ENCODE measurements at places on chromosomes 12 and 14.
A peak's percentile ranks its signal among the peaks of the same experiment; 100 is the strongest.

DNA sequence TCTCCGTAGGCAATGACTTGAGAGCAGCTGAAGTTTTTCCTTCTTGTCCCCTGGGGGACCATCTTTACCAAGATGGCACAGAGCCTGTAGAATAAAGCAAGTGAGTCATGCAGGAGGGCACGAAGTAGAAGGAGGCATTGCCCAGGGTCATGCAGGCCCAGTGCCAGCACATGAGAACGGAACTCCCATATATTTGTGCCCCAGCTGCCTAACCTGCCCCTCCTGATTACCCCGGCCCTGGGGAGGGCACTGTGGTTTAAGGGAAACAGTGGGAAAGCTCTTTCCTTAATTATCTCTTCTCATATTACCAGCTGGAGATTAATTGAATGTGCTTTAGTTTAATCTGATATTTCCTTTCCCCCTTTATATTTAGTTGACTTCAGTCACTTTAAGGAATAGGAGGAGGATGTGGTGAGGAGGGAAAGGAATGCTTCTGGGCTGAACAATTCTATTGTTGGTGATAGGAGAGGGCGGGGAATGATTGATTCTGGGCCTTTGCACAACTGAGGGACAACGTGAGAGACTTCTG, 51.9 kb downstream of the RASSF8 start:
- no peak for DNase-seq

DNA sequence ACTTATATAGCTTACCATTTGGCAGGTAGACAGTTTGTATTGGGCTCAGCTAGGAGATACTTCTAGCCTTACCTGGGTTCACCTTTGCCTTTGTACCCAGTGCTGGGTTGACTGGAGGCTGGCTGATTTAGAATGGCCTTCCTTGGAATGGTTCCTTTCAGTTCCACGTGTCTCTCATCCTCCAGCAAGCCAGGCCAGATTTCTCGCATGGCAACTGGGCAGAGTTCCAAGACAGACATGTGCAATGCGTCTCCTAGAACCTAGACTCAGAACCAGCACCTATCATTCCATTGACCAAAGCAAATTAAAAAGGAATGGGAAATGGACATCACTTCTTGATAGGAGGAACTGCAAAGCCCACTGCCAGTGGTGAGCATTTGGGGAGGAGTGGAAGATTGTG, 79.1 kb upstream of the BDKRB2 start:
- DNase-seq, result no peak

GRCh38 chr12:103441437-103442181, 54.2 kb downstream of the C12orf42 start:
- no peak for DNase-seq

GRCh38 chr12:23004473-23005020, 379.6 kb downstream of the ETNK1 start:
- DNase-seq, result no peak

- DNase-seq, result no peak
Measured at GRCh38 chr12:120339256-120339655, 11.7 kb upstream of the PLA2G1B start.

- DNase-seq, result no peak
Measured at GRCh38 chr14:55160989-55161388, 30.4 kb downstream of the DLGAP5 start.

DNA sequence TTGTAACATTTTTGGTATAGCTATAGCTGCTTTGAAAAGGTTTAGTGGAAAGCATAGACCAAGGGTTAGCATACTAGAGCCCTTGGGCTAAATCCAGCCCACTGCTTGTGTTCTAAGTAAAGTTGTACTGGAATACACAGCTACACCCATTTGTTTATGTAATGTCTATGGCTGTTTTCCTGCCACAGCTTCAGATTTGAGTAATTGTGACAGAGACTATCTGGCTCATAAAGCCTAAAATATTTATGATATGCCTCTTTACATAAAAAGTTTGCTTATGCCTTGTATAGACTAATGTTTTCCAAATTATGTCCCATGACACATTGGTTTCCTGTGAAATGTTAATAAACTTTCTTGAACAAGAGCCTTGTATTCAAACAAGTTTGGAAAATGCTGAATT, 234.8 kb upstream of the ATP2B1 start:
- DNase-seq, result no peak

DNA sequence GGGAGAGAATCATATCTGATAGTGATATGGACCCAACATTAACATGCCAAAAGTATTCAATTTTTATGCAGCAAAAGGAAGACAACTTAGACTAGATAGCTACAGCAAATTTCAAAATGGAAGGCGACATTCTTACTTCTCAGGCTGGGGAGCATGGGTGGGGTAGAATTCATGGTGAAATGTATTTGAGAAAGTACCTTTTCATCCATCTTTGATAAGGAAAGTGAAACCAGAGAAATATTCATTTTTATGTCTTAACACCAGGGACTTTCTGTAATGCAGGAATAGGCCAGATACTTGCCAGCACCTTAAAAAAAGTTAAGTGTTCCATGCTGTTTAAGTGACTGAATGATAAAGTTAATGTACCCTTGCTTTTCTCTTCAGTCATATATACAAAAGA, 13.4 kb downstream of the BTG1 start:
- DNase-seq, result no peak

DNA sequence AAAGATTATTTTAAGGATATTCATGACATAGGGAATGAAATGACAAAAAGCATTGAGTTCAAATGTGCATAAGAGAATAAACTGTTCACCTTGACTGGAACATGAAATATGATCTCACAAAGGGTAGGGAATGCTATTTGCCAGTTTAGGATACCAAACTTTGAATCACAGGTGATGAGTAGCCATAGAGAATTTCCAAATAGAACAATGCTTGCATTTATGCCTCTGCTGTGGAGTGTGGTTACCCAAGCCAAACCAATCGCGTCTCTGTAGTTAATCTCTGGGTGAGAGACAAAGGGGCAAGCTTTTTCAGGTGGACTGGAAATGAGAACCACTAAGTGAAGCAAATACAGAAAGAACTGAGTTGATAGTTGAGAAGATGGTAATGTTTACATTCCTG, 371.1 kb upstream of the RPL10L start:
- DNase-seq, result no peak

- DNase-seq, result peak; percentile 36
Measured at GRCh38 chr14:90382491-90383125, 14.2 kb upstream of the CALM1 start.

GRCh38 chr14:75297411-75298040, 18.9 kb downstream of the FOS start:
- no peak for DNase-seq

DNA sequence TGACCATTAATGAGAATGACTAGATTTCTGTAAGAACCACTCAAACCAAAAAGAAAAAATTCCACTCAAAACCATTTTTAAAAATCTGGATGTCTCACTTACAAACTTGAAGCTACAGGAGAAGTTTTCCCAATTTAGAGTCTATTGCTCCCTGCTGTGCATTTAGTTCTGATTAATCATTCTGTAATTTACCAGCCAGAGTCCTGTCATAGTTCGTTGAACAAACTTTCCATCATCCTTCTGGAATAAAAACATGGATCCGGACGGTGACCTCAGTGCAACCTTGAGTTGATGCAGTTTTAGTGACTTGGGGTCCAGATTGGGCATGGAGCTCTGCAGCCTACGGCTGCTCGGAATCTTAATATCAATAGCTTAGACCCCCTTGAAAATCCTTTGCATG, 73.4 kb downstream of the PRMT8 start:
- DNase-seq, result no peak

DNA sequence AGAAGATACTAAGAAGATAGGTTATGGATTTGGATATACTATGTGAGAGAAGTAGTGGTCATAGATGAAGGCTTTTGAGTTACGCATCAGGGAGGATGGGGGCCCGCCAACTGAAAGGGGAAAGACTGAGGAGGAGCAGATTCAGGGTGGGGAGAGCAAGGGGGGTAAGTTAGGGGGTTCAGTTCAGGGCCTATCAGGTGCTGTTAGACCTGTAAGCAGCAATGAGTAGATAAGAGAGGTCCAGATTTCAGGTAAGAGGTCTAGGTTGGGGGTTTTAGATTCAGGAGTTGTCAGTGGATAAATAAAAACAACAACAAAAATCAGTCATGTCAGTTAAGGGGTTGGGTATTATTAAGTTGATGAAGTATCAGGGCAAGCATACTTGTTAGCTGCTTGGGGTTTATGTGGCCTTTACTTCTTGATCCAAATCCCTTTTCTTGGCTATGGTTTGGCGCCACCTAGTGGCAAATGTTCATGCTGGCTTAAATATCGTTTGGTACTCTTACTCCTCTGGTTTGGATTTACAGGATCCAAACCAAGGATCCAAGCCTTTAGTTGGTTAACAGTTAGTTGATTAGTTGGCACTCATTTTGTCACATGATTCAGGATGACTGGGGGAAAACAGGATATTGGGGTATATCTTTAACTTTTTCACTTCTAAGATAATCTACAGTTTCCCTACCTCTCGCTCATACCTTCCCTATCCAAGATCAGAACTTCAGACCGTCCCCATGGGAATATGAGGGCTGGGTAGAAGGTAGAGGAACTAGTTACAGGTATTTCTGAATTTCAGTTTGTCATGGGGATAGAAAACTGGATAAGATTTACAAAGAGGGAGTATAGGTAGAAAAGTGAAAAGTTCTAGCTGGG, 65.1 kb downstream of the PCNX1 start:
- DNase-seq, result peak; percentile 82

DNA sequence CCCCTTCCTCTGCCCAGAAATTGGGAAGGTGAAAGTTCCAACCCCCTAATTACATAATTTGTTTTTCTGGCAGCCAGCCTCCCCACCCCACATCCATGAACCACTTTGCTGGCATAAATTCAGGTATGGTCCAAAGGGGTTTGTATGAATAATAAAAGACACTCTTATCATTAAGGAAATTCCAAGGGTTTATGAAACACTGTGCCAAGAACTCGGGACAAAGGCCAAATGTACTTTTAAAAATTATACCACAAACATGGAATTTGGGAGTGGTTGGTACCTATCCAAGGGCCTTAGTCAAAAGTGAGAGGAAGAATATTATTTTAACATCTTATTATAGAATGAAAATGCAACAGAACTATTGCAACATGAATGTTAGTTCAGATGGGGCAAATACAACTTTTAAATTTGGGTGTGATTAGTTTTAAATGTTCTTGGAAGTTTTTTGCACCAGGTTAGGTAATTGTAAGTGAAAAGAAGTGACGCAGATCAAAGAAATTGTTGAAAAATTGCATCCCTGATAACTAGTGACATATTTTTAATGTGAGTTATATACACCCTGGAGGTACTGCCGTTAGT, 217.8 kb downstream of the TMEM117 start:
- DNase-seq, result no peak

DNA sequence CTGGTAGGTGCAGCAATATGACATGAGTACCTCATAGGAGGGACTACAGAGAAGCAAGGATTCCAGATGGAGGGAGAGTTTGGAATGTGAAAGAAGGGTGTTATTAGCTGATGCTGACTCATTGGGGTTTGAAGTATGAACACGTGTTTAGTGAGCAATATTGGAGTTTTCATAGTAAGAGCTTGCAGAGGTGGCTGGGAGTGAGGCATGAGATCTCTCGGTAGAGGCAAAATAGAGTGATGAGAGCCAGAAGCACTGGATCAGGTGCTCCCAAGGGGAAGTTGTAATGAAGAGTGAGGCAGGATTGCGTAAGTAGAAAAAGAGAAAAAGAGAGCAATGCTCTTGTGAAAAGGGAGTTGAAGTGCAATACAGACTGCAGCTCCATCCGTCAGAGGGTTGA, 42.1 kb downstream of the MGST1 start:
- DNase-seq, result no peak

DNA sequence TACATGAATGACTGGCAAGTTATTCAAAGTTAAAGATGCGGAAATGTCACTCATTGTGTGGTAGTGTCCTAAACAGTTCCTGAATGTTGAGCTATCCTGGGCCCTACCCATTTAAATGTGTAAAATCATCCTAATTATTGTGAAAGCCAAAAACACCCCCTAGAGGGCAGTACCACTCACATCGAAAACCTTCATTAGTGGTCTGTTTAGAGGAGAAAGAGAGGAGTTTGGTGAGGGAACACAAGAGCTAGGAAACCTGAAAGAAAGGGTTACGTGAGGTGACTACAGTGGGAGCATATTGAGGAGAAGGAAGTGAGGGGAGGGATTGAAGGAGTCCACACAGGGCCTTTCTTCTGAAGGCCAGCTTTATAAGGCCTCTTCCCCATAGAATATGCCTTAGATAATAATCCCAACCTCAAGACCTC, 2.5 kb upstream of the TEP1 start:
- DNase-seq, result no peak

GRCh38 chr12:98374007-98374406, 141.4 kb upstream of the TMPO start:
- no peak for DNase-seq

GRCh38 chr12:87165733-87166375, 863.3 kb downstream of the C12orf50 start:
- DNase-seq, result no peak

GRCh38 chr14:39665075-39665475, 232.8 kb upstream of the FBXO33 start:
- DNase-seq, result no peak

GRCh38 chr12:7112041-7112440, 3.0 kb upstream of the C1RL start:
- no peak for DNase-seq

DNA sequence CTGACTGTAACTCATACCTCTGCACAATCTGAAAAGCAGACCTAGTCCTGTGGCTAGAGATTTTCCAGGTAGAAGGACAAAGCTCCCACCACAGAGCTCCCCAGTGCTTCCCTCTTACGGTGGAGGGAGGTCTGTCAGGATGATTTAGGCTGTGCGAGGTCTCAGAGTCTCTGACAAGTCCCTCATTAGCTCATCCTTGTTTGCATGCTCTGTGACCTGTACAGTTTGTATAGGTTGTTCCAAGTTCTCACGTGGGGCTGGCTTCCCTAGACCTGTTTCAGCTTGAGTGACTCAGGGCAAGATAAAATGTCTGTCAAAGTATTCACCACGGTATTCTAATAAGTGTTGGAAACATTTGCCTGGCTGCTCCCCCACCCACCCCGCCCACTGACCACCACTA, 34.8 kb downstream of the ASCL1 start:
- no peak for DNase-seq

DNA sequence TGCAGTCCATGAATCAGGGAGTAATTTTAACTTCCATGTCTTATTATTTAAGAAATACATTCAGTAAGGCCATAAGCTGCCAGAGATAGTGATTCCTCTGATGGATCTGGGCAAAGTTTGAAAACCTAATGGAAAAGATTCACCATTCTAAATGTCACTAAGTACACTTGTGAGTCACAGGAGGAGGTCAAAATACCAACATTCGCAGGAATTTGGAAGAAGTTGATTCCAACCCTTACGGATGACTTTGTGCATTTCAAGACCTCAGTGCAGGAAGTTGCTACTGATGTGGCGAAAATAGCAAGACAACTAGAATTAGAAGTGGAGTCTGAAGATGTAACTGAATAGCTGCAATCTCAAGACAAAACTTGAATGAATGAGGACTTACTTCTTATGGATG, 69.8 kb downstream of the OSBPL8 start:
- DNase-seq, result no peak

DNA sequence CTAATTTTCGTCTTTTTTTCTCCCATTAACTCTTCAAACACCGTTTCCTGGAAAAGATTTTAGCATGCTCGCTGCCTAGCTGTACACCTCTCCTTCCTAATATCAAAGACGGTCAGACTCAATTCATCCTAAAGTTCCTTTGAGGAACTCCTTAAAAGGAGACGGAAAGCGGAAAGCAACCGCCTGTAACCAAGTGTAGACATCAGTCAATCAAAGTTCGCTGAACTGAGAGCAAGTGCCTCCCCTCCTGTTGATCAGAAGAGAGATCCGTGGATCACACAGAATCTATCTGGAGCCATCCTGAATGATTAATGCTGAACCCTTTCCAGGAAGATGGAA, 412 bp upstream of the TEP1 start:
- no peak for DNase-seq

- no peak for DNase-seq
Measured at GRCh38 chr14:73246387-73247150, 9.3 kb downstream of the PAPLN start.

Measured in glutamatergic neuron (in vitro differentiated cells).